ENCODE measurements at places on chromosomes 5 and 9.
A peak's percentile ranks its signal among the peaks of the same experiment; 100 is the strongest.

- H3K27ac ChIP-seq = no peak overlapping the region
- H3K27me3 ChIP-seq = no peaks in the 10 kb centered on the region
- no peaks in the 10 kb centered on the region for H3K4me1 ChIP-seq
- no peak for DNase-seq
- H3K36me3 ChIP-seq = no peaks in the 10 kb centered on the region
- H3K4me3 ChIP-seq = no peak overlapping the region
These were observed 91.8 kb downstream of the PRDM6 start for GRCh38 chr5:123180676-123181393.

DNA sequence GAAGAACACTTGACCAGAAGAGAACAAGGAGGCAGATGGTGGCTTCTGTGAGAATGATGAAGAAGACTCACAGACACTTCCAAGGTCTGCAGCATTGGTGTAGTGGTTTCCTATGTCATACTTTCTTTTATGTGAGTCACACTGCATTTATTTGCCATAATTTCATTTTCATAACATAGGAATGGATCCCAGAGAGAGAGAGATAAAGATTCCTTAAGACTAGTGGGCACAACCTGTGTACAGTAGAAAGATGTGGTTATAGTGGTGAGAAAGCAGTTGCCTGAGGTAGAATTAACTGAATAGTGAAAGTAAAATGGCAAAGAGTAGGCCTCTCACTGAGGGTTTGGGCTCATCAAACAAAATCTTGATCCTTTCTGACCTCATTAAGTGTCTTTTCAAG lies 7.6 kb upstream of the CCDC152 start:
- H3K4me3 ChIP-seq = no peak overlapping the region
- H3K27me3 ChIP-seq = no peaks in the 10 kb centered on the region
- peak overlapping the region; percentile 9 for H3K27ac ChIP-seq
- H3K36me3 ChIP-seq = no peaks in the 10 kb centered on the region
- no peak for DNase-seq

GRCh38 chr5:65738305-65738704 lies 16.3 kb downstream of the NLN start:
- H3K27ac ChIP-seq = no peak overlapping the region
- no peak overlapping the region for H3K4me3 ChIP-seq
- no peaks in the 10 kb centered on the region for H3K4me1 ChIP-seq
- DNase-seq = no peak
- H3K36me3 ChIP-seq = no peaks in the 10 kb centered on the region
- H3K27me3 ChIP-seq = no peaks in the 10 kb centered on the region

- peaks cover 10% of the 10 kb centered on the region for H3K27me3 ChIP-seq
- no peak overlapping the region for H3K27ac ChIP-seq
- no peak overlapping the region for H3K4me3 ChIP-seq
These were observed 46.9 kb downstream of the NDST1 start for GRCh38 chr5:150554857-150555256.
